Fibroblast of lung (primary cell): ENCODE measurements at places on chromosomes 16 and 17.
A peak's percentile ranks its signal among the peaks of the same experiment; 100 is the strongest.

GRCh38 chr17:10471858-10472257 lies 2.5 kb upstream of the MYH4 start:
- DNase-seq: no peak

DNA sequence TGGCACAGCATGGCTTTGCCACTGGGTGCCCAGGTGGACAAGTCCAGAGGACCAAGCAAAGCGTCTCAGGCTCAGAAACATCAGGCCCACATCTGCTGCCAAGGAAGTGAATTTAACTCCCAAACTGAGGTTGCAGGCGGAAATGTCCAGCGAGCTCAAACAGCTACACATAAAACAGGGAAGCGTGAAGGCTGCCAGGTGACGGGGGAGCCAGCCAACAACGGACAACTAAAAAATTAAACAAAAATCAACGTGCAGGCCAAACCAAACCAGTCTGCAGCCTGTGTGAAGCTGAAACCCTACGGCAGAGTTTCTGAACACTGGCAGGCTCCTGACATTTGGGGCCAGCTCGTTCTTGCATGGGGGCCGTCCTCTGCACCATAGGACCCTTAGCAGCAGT lies 2.5 kb downstream of the TK1 start:
- no peak for DNase-seq

DNA sequence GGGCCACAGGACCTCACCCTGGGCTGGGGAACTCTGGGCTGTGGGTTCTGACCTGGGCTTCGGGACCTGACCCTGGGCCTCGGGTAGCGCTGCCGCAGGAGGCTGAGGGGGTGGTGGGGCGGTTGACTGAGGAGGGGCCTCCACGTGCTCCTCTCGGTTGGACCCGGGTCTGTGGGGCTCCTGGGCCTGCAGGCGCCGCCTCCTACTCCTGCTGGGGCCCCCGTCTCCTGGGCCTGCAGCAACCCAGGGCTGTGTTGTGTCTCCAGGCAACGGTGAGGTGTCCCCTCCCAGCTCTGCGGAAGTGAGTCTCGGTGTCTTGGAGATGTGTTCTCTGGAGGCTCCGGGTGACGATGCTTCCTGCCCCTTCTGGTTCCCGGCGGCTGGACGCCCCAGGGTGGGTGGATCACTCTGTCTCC lies 41.5 kb upstream of the GNG13 start:
- no peak for DNase-seq

DNA sequence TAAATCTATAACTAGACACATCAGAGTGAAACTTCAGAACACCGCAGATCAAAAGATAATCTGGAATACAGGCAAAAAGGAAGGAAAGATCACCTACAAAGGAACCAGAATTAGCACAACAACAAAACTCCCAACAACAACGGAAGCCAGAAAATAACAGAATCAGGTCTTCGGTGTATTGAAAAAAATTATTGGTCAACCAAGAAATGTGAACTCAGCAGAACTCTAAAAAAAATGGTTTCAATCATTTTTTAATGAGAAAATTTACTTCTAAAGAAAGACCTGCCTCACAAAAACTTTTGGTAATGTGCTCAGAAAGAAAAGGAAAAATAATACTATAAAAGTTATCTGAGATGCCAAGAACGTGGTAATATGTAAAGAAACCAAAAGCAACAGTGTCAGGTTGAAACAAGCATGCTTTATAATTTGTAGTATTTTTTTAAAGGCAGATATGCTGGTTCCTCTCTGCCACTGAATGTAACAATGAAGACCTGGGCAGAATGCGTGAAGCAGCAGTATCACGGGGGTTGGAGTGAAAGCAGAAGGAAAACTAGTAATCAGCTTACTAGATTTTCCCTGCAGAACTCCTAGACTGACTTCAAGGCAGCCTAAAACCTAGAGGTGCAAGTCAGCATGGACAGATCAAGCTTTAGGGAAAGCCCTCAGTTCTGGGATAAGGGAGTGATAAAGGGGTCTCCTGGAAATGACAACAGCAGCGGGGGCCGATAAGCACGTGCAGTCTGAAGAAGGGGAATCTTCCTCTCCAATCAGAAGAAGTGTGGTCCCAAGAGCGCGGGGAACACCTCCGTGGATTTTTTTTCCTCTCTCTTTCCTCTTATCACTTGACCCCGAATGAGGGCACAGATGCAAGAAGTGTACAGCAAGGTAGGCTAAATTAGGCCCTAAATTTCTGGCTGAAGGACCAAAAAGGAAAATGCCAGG lies 80.9 kb upstream of the TEKT1 start:
- no peak for DNase-seq

DNA sequence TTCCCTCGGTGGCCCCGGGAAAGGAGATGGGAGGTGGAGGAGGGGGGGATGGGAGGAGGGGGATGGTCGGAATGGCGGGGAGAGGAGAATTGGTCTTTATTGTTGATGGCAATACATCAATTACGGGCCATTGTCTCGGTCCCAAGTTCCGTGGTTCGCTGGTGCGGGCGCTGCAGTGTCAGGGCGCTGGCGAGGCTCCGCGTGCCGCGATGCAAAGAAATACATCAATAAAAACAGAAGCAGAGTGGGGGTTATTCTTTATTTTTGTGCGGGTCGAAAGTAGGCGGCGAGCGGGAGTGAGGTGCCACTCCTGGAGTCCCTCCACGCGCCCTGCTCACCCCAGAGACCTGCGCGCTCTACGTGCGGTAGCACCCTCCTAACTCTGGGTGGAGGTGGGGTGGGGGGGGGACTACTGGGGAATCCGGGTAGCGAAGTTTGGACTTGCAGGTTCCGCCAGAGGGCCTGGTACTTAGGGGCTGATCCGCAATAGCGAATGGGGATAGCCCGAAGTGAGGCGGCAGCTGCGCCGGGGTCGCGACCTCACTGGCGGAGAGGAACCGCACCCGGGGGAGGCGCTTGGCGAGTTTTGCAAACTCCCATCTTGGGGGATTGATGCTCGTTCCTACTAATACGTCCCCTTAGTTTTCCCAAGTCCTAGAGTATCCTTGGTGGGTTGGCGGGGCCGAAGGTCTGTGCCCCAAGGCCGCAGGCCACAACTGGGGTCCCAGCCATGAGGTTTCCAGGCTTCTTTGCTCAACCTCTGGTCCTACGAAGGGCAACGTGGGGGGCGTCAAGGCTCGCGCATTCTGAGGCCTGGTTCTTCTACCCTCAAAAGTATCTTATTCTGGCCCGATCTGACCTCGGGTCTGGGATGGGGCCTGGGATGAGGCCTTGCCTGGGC lies 3.5 kb upstream of the SALL1 start:
- DNase-seq: no peak

DNA sequence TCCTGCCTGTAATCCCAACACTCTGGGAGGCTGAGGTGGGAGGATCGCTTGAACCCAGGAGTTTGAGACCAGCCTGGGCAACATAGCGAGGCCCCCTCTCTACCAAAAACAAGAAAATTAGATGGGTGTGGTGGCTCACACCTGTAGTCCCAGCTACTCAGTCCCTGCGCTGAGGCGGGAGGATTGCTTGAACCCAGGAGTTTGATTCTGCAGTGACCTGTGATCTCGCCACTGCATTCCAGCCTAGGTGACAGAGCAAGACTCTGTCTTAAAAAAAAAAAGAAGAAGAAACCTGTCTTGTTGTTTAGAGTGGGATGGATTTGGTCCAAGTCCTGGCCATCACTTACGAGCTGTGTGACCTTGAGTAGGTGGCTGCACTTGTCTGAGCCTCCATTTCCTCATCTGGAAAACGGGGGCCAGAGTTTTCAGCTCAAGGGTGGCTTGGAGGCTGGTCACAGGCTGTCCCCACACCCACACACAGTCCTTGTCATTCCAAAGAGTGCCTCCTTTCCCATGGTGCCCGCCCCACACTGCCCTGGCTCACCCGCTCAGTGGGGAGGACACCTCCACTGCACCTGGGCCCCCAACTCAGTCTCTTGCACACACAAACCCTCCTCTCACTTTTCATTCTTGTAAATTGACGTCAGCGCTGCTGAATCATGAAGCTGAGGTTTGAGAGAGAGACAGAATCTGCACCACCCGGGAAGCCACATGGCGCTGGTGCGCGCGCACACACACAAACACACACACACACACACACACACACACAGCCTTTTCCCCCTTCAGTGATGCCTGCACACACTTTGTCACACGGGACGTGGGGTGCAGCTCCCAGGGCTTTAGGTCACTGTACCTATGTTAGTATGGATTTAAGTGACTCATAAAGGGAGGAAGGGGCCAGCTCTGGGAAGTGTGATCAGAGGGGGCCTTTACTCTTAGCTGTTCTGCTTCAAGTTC lies 4.2 kb downstream of the SOCS1 start:
- peak; percentile 90 for DNase-seq

- peak; percentile 43 for DNase-seq
Observed at GRCh38 chr16:64990101-64990500, 131.8 kb downstream of the CDH11 start.

DNA sequence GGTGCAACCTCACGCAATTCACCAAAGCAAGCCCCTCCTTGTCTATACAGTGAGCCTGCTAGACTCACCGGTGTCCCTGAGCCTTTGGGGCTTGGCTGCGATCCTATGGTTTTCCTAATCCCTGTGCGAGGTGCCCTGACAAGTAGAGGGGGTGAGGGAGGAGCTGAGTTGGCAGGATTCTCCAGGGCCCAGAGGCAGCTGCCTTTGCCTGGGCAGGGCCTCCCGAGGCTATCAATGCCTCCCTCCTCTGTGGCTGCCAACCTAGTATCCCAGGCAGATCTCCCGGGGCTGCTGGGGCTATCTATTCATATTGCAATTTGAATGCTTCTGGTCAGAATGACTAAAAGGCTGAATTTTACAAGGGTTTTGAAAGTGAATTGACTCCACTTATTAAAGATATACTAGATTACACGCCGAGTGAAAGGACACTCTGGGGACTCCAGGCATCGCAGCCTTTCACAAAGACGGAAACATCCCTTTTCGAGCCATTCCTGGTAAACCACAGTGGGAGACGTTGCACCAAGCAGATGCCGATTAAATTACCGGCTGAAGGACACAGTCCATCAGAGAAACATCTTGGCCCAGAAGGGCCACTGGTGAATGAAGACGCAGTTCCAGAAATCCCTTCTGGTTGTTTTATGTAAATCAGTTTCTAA lies 11.3 kb upstream of the PITPNM3 start:
- DNase-seq: peak; percentile 56

DNA sequence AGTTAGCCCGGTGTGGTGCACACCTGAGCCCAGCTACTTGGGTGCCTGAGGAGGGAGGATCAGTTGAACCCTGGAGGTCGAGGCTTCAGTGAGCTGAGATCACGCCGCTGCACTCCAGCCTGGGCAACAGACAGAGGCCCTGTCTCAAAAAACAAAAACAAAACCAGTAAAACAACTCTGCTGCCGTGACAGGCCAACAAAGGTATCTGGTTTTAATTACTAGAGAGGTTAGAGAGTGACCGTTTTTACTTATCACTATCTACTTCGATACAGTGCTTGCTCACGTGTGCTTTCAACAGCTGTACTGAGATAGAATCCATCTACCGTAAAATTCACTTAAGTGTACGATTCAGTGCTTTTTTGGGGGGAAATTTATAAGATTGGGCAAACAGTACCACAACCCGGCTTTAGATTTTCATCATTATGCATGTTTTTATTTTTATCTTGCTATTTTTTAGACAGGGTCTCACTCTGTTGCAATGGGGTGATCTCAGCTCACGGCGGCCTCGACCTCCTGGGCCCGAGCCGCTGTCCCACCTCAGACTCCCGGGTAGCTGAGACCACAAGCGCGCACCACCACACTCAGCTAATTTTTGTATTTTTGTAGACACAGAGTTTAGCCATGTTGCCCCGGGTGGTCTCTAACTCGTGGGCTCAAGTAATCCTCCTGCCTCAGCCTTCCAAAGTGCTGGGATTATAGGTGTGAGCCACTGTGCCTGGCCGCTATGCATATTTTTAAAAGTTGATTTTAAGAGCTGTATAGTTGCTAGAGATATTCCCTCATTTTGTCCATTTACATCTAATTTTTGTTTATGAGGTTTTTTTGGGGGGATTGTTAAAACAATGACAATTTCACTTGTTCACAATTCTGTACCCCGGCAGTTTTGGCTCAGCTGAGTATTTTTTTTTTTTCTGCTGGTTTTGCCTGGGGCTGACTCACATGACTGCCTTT lies 30.9 kb downstream of the SERPINF1 start:
- no peak for DNase-seq

DNA sequence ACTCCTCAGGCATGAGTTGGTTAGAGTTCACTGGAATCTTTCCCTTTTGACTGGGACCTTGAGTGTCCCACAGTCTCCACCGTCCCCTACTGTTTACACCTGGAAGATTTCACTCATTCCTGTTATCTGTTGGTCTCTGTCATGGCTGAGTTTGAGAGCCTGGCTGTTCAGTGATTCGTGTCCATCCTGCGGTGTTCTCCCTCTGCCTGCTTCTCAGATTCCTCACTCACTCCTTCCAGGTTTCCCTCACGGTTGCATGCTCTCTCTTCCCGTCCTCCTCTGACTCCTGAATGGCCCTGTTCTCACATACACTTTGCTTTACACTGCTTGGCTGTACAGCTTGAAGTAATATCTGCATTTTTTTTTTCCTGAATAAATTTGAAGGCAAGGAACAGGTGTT lies 24.5 kb downstream of the OR1D5 start:
- no peak for DNase-seq

- DNase-seq: peak; percentile 43
Observed at GRCh38 chr16:86697715-86698114, 119.4 kb downstream of the FOXL1 start.

DNA sequence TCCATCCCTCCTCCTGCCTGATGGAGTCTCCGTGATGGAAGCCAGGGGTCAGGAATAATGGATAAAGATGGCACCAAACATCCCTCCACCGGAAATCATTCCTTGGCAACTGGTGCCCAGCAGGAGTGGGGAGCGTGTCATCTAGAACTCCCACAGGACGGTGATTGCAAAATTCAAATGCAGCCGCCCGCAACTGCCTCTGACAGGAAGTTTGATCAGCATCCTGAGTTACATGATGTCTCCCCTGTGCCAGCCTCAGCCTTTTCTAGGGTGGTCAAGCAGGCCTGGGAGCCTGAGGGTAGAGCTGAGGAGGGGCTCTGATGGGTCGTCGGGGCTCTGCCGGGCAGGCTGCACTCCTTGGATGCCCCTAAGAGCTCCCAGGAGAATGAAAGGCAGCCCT lies 52.8 kb downstream of the GSG1L start:
- DNase-seq: no peak

DNA sequence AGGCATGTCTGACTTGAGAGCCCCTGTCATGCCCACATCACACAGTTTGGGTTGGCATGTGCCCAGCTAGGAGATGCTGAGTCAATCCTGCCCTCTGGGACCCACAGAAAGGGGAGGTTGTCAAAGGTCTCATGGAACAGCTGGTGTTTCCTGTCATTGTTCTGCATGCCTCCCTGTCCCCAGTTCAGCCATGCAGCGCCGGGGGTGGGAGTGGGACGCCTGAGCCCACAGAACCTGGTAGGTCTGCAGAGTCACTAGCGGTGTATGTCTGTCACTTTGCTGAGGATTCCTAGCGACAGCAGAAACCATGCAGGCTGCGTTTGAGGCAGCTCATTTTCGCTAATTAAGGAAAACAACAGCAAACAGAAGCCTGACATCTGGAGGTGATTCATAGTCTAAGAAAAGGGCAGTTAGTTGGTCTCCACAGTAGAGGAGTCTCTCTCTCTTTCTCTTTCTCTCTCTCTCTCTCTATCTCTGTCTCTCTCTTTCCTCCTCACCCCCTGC lies 19.6 kb upstream of the CCL1 start:
- no peak for DNase-seq

DNA sequence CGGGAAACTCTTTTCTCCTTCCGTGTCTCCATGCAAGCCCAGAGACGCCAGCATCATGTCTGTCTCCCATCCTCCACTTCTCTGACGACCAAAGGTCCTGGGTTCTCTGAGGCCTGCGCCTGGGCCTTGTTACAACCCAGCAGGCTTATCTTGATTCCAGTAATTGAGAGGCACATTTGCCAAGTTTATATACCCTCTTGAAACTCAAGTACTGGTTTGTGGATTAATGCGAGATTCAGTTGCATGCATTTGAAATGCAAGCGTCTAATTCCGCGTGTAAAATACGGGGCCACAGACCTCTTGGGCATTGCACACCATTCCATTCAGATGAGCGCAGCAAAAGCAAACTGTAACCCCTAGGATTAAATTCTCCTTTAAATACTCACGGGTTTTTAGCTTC lies 28.7 kb upstream of the CRISPLD2 start:
- peak; percentile 42 for DNase-seq
